Right ventricle myocardium inferior (tissue), 1 donor: ENCODE measurements at places on chromosomes 6 and 20. TPM values are rescaled to one million over a fixed set of nuclear protein-coding genes. Genes with fewer than 3 reads are reported as not detected.

TMC2 gene
- 0.08 TPM for total RNA-seq

GRCh38 chr6:144689503-144690040 lies 404.4 kb downstream of the UTRN start:
- DNase-seq: no peak

DNA sequence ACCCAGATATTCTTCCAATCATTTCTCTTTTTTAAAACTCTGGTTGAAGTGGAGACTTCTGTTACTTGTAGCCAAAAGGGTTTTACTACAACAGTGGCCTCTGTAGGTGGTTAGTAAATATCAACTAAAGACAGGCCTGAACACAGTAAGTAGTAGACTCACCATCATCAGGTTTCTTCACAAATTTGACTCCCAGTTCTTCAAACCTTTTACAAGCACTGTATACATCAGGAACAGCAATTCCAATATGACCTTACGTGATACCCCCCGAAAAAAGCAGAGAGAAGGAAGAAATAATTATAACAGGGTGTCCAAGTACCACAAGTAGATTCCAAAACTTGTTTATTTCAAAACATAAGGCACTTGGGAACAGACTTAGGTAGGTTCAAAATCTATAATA lies 21.1 kb downstream of the GLO1 start:
- no peak for DNase-seq

GRCh38 chr6:4289770-4290320 lies 154.5 kb upstream of the ECI2 start:
- no peak for DNase-seq

DNA sequence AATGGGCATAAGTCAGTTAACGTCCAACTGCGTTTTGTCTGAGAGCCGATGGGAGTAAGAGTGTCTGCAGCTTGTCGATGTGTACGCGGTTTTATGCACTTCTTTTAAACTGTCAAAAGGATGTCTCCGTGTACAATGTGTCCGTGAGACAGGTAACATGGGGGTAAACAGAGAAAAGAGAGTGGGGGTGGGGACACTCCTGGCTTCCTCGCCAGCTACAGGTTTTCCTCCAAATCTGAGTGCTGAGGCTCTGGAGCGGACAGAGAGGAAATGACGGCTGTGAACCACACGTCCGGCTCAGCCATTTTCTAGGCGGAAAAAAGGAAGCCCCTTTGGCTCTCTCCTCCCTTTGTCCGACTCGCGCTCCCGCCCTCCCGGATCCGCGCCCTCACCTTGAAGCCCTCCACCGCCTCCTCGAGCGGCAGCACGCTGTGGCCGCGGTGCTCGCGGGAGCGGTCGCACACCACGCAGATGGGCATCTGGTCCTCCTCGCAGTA lies 916 bp downstream of the TRIM27 start:
- DNase-seq: no peak
